ENCODE measurements at places on chromosomes 5 and 9.

- no peak for DNase-seq
These were observed 344.5 kb upstream of the ITGA1 start for GRCh38 chr5:52443187-52443586.

DNA sequence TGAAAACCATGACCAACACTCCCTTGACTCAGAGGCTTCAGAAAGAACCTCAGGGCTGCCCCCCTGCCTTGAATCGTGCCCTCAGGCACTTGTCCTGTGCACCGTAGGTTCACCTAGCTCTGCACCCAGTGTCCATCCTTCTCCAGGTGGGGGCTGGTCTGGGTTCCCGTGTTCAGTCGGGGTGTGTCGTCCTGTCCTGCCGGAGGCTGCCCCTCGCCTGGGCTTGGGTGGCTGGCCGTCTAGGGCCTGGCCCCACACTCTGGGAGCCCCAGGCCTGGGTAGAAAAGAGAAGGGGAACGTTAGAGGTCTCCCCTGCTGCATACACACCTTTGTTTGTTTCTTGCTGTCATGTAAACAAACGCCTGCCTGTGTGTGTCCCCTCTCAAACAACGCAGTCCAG, 29.3 kb downstream of the CATSPER3 start:
- no peak for DNase-seq

DNA sequence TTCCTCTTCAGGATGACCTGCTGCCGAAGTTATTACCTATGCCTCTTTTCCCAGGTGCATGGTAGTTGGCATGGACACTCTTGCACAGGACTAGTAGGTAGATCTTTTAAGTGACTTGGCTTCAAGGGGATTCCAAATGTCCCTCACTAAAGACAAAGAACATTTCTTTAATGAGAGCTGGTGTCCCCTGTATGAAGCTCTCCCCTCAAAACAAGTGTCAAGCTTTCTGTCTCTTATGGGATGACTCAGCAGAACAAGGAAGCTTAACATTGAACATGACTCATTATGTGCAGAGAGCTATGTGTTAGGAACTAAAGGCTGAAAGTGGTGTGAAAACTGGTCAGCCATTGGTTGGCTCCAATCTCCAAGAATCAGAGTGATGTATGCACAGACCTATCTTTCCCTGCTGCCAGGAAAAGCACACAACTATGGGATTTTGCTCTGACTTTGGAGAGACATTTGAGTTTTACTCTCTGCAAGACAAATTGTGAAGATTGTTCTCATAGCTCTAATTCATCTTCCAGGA, 120.5 kb downstream of the PRDM6 start:
- no peak for DNase-seq

DNA sequence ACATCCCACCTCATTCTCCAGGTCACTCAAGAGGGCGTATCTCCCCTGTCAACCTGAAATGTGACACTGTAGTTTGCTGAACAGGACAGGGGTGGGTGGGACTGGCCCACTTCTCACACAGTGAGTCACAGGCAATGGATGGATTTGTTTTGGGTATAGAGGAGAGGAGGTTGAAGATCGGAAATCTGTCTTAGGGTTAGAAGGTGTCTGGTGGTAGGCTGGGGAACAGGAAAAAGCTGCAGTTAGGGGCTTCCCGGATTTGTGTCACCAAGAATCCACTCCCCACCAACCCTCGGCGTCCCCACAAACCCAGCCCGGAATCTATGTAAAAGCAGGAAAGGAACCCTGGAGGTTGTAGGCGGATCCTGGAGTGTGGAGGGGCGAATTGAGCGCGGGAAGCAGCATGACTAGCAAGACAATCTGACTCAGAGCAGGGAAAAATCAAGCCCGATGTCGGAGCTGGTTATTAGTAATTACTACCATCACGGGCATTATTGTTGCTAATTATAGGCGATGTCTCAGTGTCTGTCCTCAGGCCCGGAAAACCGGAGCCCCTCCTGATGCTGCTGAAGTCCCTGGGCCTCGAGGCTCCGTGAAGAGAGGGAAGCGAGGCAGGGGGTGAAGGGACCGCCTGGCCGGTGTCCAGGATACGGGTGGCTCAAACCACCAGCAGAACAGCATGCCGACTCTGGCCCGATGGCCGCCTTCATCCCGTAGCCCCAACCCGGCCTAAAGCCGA, 1.7 kb upstream of the IRX1 start:
- no peak for DNase-seq

DNA sequence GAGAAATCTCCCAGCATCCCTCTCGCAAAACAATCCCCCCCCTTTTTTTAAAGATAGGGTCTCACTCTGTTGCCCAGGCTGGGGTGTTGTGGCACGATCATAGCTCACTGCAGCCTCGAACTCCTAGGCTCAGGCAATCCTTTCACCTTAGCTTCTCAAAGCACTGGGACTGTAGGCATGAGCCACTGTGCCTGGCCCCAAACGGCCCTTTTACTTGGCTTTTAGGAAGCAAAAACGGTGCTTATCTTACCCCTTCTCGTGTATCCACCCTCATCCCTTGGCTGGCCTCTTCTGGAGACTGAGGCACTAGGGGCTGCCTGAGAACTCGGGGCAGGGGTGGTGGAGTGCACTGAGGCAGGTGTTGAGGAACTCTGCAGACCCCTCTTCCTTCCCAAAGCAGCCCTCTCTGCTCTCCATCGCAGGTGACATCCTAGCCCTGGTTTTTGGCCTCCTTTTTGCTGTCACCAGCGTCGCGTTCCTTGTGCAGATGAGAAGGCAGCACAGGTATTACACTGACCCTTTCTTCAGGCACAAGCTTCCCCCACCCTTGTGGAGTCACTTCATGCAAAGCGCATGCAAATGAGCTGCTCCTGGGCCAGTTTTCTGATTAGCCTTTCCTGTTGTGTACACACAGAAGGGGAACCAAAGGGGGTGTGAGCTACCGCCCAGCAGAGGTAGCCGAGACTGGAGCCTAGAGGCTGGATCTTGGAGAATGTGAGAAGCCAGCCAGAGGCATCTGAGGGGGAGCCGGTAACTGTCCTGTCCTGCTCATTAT, 6.8 kb downstream of the CA9 start:
- no peak for DNase-seq

DNA sequence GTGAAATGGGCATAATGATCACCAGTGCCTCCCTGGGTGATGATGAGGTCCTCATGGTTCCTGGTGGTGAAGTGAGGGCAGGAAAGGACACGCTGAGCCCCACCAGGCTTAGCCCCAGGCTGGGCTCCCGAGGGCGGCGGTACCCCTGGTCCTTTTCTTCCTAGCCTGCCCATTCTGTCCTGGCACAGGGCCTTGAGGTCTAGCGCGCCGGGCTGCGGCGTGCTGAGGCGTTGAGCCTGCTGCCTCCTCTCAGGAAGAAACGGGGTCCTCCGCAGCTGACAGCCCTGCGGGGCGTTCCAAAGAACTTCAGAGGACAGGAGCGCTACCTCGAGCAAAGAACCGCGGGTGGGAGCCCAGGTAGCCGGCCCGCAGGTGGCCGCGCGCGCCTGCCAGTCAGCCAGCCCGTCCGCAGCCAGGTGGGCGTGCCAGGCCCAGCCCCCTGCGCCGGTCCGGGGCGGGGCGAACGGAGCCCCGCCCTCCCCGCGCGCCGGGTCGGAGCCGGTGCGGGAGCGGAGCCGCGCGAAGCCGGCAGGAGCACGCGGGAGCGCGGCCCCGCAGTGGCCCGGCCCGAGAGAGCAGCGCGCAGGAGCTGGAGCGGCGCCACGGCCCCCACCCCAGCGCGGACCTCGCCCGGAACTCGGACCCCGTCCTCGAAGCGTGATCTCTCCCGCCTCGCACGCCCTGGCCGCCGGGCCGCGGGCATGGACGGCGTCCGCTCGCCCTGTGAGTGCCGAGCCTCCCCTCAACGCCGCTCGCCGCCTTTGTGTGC, at the start of gene WNK2:
Gene WNK2, plus strand, starts transcription at position 477 of the 769 bp plus-strand sequence. CDS start 791 bp downstream, outside the sequence.
- no peak for DNase-seq

- DNase-seq, result no peak
These were observed 57.0 kb downstream of the WNK2 start for GRCh38 chr9:93240891-93241334.

DNA sequence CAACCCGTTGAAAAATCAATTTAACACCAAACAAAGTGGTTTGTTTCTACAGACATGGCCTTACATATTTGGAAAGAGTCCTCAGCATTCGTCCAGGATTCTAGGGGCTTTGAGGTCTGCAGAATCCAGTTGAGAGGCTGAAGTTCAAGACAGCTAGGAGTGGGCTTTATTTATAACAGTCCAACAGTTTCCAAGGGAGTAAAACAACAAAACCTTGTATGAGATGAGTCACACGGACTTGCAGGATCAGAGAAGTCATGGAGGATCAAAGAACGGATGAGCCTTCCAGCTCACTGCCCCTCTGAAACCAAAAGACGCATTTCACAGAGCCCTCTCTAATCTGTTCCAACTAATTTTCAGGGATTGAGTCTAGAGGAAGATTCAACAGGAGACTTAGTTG, 11.1 kb upstream of the ESM1 start:
- no peak for DNase-seq

- DNase-seq, result no peak
These were observed 536.5 kb upstream of the ACO1 start for GRCh38 chr9:31847963-31848362.

GRCh38 chr5:74655716-74656115, 15.2 kb upstream of the ENC1 start:
- DNase-seq, result no peak

- DNase-seq, result no peak
These were observed 92.3 kb downstream of the FANCC start for GRCh38 chr9:95225076-95225725.

- no peak for DNase-seq
These were observed 169.0 kb downstream of the CDK5RAP2 start for GRCh38 chr9:120410925-120411501.

DNA sequence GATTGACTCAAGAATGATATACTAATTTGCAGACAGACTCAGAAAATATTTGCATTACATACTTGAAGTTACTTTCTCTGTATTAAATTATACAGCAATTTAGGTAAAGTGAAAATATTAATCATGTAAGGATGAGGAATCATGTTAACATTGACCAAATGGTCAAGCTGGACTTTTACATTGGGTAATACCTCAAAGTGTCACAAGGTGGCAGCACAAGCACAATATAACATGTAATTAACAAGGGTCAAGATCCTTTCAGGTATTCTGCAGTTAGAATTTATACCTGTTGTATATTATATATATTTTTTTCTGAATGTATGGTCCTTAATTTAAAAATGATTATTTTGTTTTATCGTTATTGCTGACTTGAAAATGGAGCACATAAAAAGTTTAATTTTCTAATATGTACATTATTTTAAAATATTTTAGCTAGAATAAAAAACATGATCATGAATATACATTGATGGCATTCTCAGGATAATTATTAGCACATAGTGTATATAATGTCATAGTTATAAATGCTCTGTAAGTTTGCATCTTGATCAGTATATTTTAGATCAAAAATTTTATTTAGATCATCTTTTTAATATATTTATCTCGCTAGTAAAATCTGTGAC, 8.6 kb downstream of the HAPLN1 start:
- DNase-seq, result no peak

DNA sequence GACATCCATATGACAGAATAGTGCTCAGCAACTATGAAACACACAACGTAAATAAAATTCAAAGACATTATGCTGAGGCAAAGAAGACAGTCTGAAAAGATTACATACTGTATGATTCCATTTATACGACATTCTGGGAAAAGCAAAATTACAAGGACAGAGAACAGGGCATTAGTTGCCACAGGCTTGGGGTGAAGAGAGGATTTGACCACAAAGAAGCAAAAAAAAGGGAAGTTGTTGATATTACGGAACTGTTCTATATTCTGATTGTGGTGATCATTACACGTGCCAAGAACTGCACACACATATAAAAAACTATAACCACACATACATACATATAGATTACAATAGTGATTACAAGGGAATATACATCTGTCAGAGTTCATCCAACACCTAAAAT, 24.1 kb downstream of the CDK5RAP2 start:
- DNase-seq, result no peak

DNA sequence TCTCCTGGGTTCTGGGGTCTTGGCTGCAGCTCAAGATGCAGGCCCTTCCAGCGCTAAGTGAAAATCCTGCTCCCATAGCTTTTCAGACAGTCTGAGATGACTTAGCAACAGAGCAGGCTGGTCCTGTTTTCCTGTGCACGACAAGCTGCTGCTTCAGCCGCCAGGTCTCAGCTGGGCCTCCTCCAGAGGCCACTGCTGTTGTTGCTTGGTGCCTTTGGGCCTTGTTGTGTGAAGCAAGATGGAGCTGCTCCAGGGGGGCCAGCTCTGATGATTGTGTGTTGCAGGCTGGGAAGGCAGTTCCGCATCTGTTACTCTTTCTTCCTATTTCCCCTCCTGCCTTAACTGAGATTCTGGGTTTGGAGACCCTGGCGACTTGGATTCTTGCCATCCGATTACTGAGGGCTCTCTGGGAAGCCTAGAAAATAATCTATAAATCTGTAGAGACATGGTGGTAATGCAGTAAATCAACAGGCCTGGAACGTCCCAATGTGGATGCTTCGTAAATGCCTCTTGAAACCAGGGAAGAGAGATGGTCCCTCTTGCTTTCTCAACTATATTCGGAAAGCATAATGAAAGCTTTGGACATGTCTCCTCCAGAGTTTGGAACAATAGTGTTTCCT, 3.2 kb downstream of the MAP1B start:
- no peak for DNase-seq

DNA sequence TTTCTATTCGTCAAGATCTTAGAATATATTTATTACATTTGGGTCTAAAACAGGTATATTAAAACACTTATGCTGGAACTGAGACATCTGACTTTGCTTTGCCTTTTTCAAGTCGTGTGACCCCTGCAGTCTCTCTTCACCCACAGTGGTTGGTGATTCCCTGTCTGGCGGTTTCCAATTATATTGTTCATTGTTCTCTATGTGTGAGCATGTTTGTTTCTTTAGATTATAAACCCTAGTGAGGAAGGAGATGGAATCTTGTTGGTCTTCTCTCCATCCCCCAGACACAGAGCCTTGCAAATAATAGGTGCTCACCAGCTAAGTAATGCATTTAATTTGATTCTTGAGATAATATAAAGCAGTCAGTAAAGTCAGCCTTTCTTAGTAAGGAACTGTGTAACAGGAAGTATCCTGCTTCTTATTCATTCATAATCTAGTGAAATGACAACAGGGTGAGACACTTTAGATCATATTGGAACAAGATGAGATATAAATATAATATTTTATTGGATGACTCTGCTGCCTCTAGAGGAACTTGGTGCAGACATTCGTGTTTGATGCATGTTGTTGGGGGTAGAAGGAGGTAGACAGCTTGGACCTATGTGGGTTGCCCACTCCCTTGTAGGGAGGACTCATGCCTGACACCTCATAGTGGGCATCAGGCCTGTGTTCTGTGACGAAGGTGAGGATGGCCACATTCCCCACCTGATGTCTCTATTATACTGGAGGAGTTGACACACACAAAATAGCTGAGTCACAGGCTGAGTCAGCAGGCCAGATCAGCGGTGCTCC, 88.1 kb downstream of the FGF1 start:
- peak; percentile 9 for DNase-seq

GRCh38 chr5:63959177-63959982, 2.9 kb downstream of the HTR1A start:
- DNase-seq, result no peak

- no peak for DNase-seq
These were observed 280.1 kb downstream of the FBXL17 start for GRCh38 chr5:108101821-108102220.

DNA sequence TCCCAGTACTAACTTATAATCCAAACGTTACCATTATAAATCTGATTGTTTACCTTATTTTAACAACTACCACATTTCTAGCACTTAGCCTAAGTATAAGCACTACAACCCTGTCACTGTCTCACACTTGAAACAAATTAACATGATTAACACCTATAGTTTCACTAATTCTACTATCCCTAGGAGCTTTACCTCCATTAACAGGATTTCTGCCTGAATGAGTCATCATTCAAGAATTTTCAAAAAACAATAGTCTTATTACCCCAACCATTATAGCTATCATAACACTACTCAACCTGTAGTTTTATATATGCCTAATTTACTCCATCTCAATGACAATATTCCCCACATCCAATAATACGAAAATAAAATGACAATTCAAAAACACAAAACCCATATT, 89.6 kb downstream of the INSL6 start:
- DNase-seq, result no peak
